ENCODE measurements at places on chromosomes 5 and 9.

GRCh38 chr5:38396766-38397165 lies 138.4 kb downstream of the EGFLAM start:
- DNase-seq: no peak

DNA sequence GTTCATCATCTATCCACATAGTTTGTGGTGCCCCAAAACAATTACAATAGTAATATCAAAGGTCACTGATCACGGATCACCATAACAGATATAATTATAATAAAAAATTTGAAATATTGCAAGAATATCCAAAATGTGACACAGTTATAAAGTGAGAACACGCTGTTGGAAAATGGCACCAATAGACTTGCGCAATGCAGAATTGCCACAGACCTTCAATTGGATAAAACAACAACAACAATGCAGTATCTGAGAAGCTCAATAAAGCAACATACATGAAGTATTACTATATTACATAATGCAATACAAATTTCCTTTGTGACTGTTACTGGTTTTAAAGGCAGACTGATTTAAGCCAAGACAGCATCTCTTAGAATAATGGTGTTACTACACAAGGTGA lies 44.7 kb upstream of the PRRC1 start:
- no peak for DNase-seq

- DNase-seq: no peak
These were observed 34.3 kb upstream of the PRDM12 start for GRCh38 chr9:130630071-130630450.

DNA sequence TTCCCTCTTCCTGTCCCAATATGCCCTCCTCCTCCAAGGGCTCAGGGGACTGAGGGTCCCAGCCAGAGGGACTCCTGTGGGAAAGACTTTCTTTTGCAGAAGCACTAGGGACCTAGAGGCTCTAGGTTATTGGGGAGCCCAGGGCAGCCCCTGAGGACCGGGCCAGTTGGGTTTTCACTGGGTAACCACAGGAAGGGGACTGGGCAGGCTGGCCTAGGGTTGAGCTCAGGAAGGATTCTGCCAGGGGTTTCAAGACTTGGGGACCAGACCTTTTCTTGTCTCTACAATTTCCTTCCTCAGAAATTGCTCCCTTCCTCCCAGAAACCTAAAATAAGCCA lies 24.4 kb upstream of the HMCN2 start:
- DNase-seq: no peak

DNA sequence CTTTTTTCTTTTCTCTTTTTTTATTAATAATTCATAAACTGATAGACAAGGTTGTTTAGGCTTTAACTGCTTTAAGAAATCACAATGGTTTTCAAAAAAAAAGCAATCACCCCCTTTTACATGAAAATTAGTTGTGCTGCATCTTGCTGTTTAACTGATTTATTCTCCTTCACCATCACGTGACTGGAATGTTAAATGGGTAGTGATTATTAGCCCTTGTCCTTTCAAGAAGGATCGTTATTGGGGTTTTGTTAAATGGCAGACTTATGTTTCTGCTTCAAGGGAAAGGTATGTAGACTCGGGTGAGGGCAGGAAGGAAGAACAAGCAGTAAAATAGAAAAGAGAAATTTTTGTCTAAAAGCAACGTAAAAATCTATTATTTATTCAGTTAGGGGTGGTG lies 175.6 kb upstream of the TLE4 start:
- no peak for DNase-seq

DNA sequence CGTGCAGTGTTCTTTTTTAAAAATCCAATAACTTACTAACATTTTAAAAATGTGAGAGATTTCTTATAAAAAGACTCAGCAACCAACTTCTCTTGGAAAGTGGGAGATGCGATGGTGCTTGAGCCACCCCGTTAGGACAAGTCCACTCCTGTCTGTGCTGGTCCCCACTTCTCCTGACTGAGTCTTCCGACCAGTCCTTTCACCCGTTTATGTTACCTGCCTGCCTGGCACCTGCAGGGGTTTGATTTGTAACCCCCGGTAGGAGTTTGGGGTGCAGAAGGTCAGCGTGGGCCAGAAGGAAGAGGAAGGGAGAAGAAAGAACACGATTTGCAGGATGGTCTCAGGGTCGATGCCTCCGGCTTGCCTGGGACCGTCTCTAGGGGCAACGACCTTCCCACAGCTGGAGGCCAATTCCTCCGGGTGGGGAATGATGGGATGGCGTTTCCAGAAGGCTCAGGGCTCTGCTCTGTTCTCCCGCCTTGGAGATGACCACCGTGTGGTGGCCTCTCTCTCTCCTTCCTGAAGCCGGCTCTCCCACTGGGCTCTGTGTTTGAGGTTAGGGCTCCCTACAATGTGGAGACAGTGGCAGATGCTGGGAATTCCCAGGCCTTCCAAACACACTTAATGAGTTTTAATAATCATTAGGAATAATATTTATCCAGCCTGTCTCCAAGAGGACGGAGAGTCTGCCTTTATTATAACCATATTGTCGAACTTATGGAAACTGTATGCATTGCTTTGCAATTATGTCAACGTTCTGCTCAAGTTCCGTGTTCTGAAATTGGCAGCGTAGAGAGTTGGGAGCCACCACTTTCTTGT lies 14.8 kb downstream of the COL27A1 start:
- DNase-seq: no peak

GRCh38 chr5:134403951-134404350 lies 7.7 kb downstream of the CDKN2AIPNL start:
- no peak for DNase-seq

GRCh38 chr5:22910523-22910922 lies 57.4 kb upstream of the CDH12 start:
- DNase-seq: no peak

- no peak for DNase-seq
These were observed 603.0 kb downstream of the RAB3C start for GRCh38 chr5:59185757-59186385.

DNA sequence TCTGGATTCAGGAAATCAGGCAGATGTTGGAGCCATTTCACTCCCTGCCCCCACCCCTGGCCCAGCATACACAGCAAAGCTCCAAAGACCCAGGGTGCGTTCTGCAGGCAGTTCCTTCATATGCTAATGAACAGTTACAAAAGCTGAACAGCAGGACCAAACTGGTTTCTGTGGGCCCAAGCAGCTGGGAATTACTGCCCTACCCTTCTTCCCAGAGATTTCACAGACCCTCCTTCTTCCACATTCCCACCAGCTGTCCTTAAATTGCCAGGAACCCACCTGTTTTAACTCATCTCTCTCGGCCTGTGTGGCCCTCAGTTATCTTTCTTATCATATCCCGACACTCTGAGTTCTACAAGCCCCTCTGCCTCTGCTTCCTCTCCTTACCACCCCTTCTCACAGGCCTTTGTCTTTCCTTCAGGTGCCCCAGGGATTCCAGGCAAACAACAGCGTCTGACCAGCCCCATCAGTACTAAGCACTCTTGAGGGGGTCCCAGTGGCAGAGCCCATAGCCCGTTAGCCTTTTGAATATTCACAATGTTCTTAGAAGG lies 10.6 kb upstream of the F2RL1 start:
- no peak for DNase-seq

DNA sequence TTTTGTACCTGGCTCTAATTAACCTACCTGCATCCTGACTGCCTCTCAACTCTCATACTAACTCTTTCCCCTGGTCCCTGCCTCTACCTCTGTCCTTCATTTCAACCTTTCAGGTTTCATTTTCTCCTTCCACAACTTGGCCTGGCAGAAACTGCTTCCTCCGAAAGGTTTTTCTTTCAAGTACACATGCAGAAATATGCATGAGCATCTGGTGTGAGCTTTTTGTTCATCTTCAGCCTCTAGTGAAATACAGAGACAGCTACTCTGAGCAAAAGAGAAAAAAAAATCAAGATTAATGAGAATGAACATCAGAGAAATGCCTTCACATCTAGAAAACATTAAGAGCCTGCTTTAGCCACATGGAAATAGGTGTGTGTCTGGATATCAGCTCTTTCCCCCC lies 297.9 kb upstream of the PCSK5 start:
- no peak for DNase-seq

DNA sequence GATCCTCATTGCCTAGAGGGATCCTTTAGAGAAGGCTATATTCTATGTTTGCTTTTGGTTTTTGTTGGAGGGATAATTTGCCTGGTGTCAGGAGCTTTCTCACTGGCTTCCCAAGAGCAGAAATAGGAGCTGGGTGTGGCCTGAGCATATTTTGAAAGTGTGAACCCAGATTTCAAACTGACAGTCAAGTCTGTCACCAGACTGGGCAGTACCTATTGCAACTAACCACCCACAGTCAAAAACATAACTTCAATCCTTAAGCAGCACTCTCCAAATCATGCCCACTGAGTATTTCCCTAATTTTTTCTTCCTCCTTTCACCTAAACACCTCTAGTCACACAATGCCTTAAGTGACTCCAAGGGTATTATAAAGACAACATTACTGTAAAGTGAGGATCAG lies 278.4 kb downstream of the EBF1 start:
- no peak for DNase-seq

DNA sequence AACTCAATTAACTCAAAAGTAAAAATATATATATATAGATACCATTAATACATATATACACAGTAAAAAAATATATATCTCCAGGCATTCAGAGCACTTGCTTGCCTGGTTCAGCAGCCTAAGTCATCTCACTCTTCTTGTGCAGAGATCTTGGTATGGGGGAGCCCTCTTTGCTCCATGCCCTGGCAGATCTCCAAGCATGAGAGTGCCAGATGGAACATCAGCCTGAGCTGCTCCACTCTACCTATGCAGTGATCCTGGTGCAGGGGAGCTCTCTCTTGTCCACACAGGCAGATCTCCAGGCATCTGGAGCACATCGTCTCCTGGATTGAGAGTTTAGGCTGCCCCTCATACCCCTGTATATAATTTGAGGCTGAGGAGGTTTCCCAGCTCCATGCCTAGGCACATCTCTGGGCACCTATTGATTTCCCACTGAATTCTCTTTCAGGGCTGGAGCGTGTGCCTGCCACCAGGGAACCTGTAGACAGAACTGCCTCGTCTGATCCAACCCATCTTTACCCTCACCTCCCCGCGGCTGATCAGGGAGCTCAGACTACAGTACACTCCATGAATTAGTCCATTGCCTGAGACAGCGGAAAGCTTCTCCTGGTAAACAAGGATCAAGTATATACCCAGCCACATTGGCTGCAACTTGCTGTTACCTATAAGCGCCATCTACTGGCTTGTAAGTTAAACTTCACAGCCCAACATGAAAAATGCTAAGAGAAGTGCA lies 342.4 kb upstream of the GRIA1 start:
- DNase-seq: peak; percentile 10

DNA sequence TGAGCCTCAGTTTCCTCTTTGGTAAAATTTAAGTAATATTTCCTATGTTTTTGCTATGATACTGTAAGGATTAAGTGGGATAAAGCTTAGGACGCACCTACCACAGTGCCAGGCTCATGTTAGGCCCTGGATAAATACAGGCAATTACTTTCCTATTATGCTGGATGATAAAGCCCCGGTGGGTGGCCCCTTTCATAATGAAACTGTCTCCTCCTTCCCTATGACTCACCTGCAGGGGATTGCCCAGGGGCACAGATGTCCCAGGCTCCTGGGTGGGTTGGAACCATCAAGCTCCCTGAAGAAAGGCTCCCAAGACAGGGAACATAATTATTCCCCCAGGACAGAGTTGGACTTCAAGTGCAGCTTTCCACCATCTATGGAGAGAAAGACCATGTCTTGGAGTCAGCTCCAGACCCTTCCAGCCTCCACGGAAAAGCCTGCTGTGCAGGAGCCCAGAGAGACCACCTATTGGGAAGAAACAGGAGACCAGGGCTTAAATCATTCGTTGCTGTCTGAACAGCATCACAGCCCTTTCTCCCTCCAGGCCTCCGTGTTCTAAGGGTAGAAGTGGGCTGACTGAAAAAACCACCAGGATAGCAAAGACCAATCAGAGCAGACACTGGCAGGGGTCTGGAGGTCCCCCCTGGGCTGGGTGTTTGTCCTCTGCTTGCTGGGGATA lies 43.2 kb upstream of the FOXE1 start:
- no peak for DNase-seq

DNA sequence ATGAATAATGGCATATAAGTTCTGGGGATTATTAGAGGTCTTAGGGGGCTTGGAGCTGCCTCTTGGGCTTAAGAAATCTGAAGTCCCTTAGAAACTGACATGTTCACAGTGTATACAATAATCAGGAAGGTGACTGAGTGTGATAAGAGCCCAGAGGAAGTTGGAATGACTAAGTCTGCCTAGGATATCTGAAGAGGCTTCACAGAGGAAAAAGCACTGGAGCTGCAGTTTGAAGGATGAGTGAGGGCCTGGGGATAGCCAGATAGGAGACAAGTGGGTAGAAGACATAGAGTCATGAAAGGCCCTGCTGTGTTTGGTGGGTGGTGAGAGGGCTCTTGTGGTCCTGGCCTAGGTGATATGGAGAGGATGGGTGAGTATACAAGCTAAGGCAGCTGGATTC lies 8.8 kb downstream of the NEUROG1 start:
- no peak for DNase-seq

- peak; percentile 63 for DNase-seq
These were observed 30.7 kb downstream of the RAI14 start for GRCh38 chr5:34686762-34687268.

DNA sequence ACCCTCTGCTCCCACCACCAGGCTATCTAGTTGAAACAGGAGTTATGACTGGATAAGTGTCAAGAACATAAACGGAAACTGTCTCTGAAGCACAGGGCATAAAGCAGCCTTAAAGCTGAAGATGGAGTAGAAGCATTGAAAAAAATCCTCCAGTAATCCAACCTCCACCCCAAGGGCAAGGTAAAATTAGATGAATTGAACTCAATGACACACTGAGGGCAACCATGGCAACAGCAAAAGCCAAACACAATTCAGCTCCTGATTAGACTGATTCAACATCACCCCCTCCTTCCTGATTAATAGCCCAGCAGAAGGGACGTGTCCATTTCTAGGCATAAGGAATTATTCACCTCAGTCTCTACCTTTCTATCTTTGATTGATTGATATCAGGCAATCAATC lies 183.2 kb upstream of the MAP3K1 start:
- DNase-seq: no peak

GRCh38 chr5:140549237-140550144 lies 2.0 kb downstream of the EIF4EBP3 start:
- no peak for DNase-seq

DNA sequence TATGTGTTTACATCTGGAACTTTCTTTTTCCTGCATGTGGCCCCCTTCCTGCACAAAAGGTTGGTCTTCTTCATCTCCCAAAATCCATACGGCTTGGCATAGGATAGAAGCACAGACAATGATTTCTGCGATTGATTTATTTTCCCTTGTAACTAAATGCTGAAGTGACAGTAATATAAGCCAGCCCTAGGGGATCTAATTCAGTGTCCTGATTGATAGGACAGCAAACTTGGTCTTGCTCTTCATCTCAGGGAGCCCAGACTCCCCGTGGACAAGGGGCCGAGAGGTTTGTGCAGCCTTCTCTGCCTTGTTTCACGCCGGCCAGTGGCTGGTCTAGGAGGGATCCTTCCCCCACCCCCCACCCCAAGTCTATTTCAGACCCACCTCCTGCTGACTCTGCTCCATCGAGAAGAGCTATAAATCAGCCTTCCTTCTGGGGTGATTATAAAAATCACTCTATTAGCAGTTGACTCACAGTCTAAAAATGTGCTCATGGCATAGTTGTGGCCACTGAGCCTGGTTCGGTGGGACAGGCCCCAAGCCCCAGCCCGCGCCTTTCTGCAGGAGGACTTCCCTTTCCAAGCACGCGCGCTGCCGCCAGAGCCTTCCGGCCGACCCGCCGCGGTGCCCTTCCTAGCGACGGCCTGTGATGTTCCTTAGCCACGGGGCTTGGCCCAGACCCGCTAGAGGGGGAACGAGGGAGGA lies 89.8 kb upstream of the COL5A1 start:
- DNase-seq: no peak

- no peak for DNase-seq
These were observed 47.8 kb downstream of the PAM start for GRCh38 chr5:102802708-102803458.

Measured in Panc1 (cell line).